Inflammatory macrophage (primary cell): ENCODE measurements at places on chromosomes 6 and 20.
A peak's percentile ranks its signal among the peaks of the same experiment; 100 is the strongest.

DNA sequence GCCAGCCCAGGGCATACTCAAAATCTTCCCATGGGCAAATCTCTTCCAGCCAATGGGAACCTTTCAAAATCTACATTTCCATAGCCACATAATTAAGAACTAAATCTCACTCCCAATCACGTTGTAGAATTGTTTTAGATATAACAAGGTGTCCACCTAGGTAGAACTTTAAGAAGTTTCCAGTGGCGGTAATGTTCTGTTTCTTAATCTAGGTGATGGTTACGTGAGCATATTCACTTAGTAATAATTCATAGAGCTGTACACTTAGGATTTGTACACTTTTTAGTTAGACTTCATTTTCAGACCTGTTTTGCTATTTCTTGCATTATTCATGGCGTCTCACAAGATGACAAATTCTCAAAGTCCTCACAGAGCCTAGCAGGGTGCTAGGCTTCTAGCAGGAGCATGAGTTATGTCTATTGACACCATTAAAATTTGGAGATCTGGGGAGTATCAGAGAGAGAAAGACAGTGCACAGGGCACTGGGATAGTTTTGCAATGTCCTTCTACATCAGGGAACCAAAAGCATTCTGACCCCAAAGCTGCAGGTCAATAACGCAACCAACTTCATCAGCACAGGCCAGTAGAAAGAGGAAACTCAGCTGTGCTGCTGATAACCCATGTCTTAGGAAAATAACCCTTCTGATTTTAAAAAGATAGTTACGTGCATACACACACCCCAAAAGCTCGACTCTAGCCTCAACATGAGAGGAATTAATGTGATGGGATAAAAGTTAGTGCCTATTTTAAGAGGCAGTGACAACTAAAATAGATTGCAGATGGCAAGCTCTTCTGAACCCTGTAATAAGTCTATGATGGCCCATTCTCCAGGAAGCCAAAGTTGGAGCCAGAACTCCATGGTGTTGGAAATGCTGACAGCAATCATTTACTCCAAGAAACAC, 518.1 kb upstream of the JARID2 start:
- peak; percentile 89 for DNase-seq

DNA sequence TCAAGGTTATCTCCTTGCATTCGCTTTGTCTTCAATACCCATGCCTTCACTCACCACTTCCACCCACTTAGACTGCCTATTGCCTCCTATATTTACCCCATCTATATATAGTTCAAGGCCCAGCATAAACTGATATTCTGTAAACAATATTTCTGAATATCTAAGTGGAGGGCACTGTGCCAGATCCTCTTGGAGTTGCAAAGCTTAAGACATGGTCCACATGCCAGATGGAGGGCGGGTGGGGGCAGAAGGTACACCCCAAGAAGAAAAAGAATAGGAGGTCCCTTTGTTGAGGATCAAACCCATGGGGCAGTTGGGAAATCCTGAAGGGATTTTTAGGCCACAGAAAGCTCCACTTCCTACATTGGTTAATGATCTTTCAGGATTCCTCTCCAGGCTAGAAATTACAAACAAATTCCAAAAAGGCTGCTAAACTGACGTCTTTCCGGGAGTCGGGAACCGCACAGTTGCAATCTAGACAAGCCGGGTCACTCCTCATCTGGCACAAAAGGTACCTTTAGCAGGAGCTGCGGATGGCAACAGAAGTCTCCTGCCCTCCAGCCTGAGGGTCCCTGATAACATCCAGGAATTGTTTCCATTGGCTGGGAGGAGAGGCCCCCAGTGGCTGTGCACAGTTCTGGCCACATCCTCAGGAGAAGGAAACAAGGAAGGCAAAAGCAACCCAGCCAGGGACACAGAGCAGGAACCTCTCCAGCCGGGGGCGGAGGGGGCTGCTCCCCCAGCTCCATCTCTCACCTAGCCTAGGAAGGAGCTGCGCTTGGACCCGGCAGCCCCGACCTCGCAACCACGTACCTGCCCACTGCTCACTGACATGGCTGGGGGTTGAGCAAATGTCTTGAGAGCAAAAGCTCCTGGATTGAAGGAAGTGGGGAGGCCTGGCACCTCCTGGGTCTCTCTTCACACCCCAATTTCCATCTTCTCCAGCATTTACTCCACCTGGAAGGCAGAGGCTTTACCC, 5.9 kb upstream of the LPIN3 start:
- no peak for DNase-seq

DNA sequence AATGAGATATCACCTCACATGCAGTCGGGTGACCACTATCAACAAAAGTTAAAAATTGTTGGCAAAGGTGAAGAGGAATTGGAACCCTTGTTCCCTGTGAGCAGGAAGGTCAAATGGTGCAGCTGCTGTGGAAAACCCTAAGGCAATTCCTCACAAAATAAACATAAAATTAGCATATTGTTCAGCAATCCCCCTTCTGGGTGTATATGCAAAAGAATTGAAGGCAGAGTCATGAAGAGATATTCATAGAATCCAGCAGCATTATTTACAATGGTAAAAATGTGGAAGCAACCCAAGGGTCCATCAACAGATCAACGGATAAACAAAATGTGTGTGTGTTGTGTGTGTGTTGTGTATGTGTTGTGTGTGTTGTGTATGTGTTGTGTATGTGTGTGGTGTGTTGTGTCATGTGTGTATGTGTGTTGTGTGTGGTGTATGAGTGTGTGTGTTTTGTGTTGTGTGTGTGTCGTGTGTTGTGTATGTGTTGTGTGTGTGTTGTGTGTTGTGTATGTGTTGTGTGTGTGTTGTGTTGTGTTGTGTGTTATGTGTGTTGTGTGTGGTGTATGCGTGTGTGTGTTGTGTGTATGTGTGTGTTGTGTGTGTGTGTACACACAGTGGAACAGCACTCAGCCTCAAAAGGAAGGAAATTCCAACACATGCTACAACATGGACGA, 245.1 kb downstream of the ERMARD start:
- DNase-seq: no peak

DNA sequence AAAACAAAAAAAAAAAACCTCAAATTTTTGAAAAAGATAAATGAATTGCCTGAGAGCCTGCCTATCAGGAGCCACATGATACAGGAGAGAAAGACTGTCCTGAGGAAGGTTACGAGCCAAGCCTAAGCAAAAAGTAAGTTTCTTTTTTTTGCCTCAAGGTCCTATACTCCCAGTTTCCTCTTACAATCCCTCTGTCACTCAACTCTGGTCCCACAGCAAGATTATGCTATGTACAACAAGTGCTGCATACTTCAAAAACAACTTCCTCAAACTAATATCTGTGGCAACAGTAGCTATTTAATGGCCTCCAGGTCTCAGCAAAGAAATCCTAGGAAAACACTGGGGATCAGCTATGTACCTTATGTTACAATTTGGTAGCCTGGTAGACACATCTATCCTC, 46.8 kb downstream of the PLN start:
- DNase-seq: peak; percentile 23

DNA sequence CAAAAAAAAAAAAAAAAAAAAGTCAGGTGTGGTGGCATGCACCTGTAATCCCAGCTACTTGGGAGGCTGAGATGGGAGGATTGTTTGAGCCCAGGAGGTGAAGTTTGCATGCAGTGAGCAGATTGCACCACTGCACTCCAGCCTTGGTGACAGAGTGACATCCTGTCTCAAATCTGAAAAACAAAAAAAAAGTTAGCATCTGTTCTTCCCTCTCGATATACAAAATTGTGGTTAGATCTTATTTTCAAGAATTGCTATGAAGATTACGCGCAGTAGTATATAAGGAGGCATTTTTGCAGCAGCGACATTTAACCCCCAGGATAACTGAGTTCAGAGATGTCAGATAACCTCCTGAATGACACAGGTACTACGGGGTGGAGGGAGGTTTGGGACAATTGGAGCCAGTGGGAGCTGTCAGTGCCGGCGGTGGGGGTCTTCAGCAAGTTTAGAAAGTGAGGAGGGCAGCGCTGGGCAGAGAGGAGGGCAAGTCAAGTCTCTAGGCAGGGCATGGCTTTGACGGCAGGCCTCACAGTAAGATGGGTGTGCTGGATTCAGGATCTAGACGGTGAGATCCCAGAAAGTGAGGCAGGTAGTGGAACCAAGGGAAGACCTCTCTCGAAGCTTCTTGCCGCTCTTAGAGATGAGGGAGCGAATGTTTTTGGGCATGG, 26.2 kb upstream of the MRPS18A start:
- no peak for DNase-seq

DNA sequence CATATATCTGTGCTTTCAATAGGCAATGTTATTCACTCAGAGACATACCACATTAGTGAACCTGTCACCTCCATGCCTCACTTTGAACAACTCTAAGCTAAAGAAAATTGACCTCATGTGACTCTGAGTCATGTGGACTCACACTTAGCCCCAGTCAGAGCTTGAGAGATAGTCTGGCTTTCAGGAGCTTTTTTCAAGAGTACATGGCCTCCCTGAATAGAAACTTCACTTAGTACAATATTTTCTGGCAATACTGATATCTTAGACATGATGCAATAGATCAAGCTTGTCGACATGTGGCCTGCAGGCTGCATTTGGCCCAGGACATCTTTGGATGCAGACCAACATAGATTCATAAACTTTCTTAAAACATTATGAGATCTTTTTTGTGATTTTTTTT, 8.5 kb downstream of the SPTLC3 start:
- no peak for DNase-seq

DNA sequence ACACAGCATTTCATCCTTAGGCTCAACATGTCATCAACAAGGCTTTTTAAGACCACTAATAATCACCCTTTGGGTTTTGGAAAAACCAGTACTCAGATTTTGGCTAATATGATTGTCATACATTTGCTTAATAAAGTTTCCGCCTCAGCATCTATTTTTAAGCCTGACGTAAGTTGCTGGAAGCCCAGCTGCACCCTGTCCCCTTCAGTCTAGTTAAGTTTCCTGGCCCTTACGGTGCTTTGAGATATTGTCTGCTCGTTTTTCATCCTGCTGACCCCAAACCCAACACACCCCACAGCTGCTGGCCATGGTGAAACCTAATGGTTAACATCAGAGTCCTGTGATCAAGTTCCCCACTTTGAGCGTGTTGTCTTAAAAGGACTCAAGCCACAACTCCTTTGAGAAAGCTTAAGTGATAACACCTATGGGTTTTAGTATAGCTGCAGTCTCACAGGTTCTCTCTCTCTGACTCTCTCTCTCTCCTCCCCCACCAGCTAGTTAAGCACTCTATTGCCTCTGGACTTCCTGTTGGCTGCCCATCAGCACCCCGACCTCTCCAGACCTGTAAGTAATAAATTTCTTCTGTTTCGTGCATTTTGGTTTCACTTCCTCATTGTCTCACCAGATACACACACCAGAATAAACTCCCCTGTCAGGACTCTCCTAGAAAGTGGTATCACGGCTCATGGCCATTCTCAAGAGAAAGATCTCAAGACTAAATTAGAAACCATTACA, 802.0 kb downstream of the C6orf118 start:
- DNase-seq: no peak

DNA sequence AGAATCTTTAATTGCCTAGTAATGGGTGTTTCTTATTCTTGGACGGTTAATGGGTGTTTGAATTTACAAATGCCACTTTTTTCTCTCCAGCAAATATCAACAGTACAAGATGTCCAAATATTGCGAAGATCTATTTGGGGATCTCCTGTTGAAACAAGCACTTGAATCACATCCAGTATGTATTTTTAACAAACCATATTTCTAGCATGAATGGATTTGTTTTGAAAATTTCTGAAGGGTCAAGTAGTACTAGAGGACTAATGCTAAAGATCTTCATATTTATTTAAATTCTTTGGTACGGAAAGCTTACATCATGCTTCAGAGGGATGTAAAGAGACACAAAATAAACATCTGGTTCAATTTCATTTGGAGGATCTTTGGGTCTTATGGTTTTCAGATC, 123.9 kb upstream of the LAMP5 start:
- no peak for DNase-seq

DNA sequence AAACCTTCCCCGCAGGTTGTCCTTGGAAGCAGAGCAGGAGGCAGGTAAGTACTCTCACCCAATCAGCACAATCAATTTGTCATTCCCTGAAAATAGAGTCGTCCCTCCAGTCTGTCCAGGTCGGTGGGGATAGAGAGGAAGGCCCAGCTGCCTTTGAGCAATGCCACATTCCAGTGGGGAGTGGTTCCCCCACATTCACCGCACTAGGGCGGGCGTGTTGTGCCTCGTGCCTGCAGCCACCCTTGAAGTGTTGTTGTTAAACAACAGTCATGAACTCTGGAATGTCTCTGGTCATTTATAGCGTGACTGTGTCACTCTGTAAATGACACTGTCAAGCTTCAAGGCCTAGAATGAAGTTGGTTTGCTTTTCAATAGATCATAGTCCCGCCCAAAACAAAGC, 33.4 kb downstream of the PRDM1 start:
- DNase-seq: no peak

- DNase-seq: peak; percentile 31
Observed at GRCh38 chr6:148999929-149000468, 253.2 kb downstream of the UST start.

DNA sequence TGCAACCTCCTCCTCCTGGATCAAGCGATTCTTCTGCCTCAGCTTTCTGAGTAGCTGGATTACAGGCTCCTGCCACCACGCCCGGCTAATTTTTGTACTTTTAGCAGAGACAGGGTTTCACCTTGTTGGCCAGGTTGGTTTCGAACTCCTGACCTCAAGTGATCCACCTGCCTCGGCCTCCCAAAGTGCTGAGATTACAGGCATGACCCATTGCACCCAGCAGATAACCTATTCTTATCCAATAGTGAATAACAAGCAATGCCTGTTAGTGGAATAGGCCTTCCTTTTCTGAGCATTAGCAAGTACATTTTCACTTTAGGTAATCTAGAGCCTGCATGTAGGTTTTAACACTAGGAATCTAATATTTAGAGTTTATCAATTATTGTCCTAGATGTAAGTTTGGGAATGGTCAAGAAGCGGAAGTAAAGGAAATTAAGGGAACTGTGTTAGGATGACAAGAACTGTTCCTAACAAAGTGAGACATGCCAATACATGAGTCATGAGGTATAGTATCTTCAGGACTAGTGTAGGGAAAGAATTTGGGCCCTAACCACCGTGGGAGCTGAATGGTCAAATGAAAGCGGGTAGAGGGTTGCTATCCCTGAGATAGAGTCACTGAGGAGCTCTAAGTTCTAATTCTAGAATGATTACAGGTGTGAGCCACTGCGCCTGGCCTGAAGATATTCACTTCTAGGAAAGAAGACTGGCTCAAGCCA, 15.0 kb downstream of the BLTP3A start:
- no peak for DNase-seq

DNA sequence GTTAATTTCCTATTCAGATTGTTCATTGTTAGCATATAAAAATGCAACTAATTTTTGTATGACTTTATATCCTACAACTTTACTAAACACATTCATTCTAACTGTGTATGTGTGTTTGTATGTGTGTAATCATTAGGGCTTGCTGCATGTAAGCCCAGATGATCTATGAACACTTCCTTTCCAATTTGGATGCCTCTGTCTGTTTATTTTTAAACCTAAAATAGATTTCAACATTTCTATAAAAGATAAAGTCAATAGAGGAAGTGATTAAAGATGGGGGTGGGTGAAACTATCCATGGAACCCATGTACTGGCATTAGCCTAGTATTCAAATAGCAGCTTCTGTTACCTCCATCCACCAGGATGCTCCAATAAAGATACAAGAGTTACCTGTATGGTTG, 15.7 kb upstream of the AKAP12 start:
- DNase-seq: no peak

GRCh38 chr20:59300333-59301081, at the start of gene EDN3:
EDN3 (plus strand) TSS chr20:59300611; CDS start chr20:59300813, 202 bp downstream.
- no peak for DNase-seq
